Fibroblast of skin of abdomen (primary cell): ENCODE measurements at places on chromosomes 12 and 14.

DNA sequence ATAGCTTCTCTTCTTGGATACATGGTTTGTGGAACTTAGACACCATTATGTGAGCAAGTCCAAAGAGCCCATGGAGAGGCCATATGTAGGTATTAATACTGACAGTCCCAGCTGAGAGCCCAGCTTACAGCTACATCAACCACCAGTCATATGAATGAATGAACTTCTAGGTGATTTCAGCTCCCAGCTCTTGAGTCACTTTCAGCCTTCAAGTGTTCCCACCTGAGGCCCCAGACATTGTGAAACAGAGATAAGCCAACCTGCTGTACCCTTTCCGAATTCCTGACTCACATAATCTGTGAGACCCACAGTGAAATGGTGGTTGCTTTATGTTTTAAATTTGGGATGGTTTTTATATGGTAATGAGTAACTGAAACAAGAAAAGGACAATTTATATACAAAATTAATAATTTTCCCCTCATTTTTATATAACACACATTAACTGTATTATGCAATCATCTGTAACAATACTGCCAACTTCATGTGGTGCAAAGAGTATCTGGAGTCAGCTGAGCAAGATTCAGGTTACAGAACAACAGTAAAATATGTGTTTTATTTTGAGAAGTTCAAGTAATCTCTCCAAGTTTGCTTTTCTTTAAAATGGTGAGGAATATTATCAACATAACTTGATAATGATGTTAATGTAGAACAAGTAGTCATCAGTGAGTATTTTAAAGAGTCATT, 27.7 kb upstream of the FBXO33 start:
- no peak for DNase-seq

DNA sequence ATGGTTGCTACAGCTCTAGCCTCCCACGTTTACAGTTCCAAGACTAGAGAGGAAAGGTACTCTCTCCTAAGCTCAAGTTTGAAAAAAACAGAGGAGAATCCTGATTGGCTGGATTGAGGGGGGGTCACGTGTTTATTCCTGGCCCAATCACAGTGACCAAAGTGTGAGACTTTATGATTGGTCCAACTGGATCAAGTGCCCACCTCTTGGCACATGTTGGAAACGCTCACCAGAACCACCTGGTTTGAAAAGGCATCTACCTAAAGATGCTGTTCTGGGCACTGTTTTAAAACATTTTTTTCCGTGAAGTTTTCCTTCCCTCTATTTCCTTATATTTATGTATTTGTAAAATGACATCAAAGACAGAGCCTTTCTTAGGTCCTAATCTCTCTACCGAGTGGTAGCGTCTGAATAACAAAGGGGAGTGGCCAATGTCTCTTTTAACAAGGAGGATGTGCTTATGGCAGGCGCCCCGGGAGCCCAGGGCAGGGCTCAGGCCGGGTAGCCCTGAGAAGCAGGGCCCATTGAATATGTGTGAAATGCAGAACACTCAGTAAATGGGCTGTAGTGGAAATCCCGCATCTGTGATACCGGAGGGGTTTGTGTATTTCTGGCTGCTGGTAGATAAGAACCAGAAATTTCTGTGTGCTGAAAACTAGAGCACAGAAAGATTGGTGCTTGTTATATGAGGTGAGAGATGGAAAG, 146.2 kb downstream of the ATP23 start:
- no peak for DNase-seq

DNA sequence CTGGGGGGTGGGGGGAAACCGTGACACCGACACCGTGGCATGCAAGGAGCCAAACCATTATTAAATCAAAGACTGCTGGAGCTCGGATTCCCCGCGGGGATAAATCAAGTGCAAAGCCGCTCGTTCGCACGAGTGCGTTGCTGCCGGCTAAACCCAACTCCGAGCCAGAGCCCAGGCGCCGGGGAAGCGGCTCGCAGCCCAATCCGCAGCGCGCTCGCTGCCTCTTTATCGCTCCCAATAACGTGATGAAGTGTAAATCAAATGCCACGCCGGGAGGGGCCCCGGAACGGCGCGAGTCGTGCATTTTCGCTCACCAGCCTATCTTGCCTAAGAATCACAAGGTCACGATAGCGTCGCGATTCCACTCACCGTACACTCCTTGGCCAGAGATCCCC, 1.3 kb downstream of the MDGA2 start:
- no peak for DNase-seq

- DNase-seq: peak; percentile 86
These were observed 93.4 kb downstream of the TSPAN9 start for GRCh38 chr12:3170423-3171194.

- DNase-seq: no peak
These were observed 264.3 kb upstream of the FOXN3 start for GRCh38 chr14:89681086-89682018.

GRCh38 chr14:74950795-74951442, 4.5 kb downstream of the PGF start:
- no peak for DNase-seq

DNA sequence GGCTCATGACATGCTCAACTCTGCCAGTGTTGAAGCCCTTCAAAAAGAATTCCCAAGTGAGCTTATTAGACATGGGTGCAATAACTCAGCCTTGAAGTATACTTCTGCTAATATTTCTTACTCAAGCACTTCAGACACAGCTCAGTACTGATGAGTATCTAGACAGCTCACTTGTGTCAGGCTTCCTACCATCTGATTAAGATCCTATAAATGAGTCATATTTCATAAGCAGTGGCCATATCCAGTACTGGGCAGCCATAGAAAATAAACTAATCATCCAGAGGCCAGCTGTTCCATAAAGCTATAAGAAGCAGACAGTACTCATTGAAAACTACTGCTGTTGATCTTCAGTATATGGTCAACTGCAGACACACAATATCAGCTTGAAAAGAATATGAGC, 12.9 kb downstream of the FSCB start:
- DNase-seq: no peak

DNA sequence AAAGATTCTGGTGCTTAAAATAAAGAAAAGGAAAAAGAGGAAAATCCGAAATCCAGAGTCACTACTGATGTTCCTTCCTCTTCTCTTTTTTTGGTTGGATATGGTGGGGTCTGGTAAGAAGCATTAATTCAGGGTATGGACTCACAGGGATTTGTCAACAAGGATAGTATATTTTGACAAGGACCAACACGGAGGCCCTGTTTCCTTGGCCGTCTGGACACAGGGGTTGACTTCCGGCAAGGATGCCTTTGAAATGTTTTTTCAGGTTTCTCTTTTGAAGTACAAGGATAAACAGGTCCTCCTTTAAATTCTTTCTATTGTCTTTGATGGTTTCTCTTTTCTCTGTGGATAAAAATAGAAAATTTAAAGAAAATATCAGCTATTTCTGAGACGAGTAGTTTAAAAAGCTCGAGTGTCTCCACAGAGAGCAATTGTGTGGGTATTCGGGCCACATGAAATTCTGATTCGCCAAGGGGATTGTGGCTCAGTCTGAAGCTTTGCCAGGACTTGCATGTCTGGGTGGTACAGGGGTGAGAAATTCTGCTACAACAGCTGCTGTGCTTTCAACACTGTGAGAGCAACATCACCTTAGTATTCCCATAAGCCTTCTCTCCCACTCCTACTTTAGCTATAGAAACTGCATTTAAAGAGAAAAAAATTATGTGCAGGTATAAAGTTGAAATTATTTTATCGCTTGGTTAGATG, 88.5 kb upstream of the CSRP2 start:
- DNase-seq: no peak

DNA sequence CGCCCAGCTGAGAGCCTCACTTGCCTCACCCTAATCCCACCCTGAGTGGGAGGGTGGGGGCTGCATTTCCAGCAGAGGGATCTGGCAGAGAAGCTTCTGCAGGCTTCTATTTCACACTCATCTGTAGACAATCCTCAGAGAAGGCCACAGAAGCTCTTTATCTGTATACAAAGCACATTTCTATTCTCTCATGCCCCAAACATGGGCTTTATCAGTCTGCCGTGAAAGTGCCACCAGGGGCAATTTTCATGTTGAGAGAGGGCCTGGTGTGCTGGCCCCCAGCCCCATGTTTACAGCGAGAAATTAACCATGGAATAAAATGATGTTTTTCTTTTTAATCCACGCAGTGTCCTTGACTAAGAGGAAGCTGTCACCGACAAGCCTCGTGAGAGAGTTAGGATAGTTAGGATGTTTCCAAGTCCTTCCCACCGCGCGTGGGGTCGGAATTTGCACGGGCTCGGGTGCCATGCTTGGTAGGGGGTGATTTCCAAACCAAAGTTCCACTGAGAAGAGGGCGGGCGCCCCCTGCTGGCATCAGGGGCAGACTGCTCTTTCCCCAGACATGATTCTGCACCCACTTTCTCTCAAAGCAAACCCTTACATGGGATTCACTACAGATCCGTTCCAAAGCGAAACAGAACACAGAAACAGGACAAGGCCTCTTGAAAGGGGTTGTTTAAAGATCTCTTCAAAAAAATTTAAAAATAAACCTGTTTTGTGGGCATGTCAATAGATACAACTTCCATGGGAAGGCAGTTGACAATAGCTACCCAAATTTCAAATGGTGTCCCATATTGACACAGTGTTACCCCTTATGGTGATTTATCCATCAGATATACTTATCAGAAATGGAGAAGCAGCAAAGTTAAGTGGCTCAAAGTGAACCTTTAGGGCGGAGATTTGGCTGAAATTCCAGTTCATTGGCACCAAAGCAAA, 19.4 kb downstream of the BDKRB1 start:
- DNase-seq: peak; percentile 82
